ENCODE measurements at places on chromosomes 6 and 20. TPM values are rescaled to one million over a fixed set of nuclear protein-coding genes. Genes with fewer than 3 reads are reported as not detected.

KIAA1755 gene
- total RNA-seq = 0.06 TPM

SLC35F1 gene
- not detected for total RNA-seq

VSTM2L gene
- total RNA-seq = 10.7 TPM

SAPCD1 gene
- not detected for total RNA-seq

CEP57L1 gene
- total RNA-seq = 9.5 TPM

VWA7 gene
- 5.2 TPM for total RNA-seq

SMOC2 gene
- total RNA-seq = 0.49 TPM

THBD gene
- 5.3 TPM for total RNA-seq

MYO6 gene
- 17.1 TPM for total RNA-seq

PRL gene
- not detected for total RNA-seq

ZSCAN16 gene
- 1.6 TPM for total RNA-seq

MATN4 gene
- not detected for total RNA-seq

OXT gene
- 25.7 TPM for total RNA-seq

GRCh38 chr6:32862725-32863124 is 8.7 kb downstream of the PSMB9 start:
- no peak for DNase-seq

- DNase-seq = no peak
These were observed 59.6 kb downstream of the OLIG3 start for GRCh38 chr6:137434640-137435039.

- no peak for DNase-seq
These were observed 137.1 kb downstream of the PACRG start for GRCh38 chr6:162864911-162865310.

- no peak for DNase-seq
These were observed 74.1 kb downstream of the BFSP1 start for GRCh38 chr20:17457079-17457478.

DNA sequence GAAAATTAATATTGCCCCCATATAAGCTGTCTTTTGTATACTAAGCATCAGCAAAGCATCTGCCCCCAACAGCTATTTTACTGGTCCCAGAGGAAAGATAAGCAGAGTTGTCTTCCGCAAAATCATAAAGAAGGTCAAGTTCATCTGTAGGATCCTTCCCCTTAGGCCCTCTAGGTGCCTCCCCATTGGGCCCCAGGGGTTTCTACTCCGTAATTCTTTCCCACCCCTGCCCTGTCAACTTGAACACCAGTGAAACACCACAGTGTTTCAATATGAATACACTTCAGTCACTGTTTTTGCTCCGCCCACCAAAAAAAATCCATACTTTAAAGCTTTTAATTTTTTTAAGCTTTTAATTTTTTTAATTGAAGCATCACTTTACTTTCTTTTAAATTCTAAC is 159.2 kb downstream of the ATXN1 start:
- no peak for DNase-seq

GRCh38 chr6:129329678-129330077 is 380.3 kb downstream of the ARHGAP18 start:
- no peak for DNase-seq

DNA sequence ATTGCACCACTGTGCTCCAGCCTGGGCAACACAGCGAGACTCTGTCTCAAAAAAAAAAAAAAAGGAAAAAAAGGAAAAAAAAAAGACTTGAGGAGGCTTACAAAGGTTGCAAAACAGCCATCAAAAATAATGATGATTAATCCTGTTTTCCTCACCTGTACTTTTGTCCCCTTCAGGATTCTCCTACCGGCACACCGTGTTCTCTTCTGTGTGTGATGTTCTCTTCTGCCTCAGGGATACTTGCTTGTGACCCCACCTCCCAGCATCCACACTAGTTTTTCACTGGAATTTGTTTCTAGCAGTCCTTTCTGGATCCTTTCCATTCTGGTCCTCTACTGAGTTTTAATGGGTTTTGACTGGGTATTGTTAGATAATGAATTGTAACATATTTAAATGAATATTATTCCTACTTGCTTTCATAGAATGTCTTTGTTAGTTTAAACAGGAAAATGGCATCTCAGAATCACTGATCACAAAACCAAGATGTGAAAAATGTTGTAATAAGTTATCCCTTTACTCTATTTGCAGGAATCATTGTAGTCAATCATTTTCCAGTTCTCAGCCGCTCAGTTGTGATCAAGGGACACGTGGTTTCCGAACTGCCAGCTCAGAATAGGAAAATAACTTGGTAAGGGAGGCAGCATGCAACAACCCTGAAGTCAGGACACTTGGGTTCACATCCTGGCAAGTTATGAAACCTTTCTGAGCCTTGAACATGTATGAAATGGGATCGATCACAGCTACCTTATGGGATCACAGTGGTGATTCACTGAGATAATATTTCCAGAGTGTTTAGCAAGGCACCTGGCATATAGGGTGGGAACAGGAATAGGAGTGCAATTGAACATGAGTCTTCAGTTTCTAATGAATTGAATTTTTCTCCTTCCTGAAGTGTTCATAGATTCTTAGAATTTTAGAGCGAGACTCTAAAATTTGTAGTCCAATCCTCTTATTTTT is 8.5 kb downstream of the C6orf89 start:
- no peak for DNase-seq

GRCh38 chr6:28886079-28886439 is 37.7 kb downstream of the TRIM27 start:
- DNase-seq = no peak

- no peak for DNase-seq
These were observed 72.3 kb downstream of the SNX5 start for GRCh38 chr20:17896193-17896723.

- peak; percentile 35 for DNase-seq
These were observed 126.6 kb downstream of the TAF4 start for GRCh38 chr20:61938839-61939690.

DNA sequence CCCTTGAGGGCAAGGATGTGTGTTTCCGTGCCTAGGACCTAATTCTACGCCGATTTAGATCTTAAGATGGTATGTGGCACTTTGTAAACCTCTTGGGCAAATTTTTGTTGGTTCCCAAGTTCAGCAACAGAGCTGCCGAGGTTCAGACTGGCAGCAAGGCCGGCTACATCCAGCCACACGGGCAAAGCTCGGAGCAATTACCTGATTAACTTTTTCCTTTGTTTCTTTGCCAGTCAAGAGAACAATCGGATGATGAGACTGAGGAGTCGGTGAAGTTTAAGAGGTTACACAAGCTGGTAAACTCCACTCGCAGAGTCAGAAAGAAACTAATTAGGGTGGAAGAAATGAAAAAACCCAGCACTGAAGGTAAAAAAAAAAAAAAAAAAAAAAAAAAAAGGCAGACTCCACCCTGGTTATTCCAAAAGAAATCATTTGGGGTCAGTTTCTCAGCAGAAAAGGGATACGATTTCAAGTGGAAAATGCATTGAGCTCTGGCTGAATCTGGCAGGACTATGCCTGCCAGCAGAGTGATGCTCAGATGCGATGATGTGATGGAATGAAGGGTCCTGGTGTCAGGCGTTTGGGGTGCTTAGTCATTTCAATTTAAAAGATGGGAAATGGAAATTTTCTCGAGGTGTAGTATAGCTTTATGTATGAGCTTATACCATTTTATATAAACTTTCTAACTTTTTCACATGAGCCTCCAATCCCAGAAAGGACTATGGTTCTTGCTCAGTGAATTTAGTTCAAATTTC is 171.6 kb downstream of the SASH1 start:
- no peak for DNase-seq

DNA sequence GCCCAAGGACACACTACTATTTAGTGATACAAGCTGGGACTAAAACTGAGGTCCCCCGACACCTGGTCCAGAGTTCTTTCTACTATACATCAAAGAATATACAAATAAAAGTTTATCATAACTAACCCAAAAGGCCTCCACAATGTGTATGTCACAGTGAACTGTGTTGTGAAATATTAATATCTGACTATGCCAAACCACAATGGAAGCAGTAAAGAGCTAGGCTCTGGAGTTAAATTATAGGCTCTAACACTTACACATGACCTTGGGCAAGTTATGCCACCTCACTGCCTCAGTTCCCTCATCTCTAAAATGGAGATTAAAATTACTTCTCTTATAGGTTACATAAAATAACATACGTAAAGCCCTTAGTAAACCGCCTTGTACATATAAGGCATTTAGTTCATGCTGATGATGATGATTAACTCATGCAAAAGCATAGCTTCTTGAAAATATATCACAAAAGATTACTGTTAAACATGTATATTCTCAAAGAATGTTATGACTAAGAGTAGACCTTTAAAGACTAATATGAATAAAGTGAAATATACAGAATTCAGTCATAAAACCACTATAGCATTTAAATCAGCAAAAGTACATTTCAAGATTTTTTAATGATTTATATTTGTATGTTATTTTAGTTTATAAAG is 5.7 kb downstream of the SUPT3H start:
- no peak for DNase-seq

DNA sequence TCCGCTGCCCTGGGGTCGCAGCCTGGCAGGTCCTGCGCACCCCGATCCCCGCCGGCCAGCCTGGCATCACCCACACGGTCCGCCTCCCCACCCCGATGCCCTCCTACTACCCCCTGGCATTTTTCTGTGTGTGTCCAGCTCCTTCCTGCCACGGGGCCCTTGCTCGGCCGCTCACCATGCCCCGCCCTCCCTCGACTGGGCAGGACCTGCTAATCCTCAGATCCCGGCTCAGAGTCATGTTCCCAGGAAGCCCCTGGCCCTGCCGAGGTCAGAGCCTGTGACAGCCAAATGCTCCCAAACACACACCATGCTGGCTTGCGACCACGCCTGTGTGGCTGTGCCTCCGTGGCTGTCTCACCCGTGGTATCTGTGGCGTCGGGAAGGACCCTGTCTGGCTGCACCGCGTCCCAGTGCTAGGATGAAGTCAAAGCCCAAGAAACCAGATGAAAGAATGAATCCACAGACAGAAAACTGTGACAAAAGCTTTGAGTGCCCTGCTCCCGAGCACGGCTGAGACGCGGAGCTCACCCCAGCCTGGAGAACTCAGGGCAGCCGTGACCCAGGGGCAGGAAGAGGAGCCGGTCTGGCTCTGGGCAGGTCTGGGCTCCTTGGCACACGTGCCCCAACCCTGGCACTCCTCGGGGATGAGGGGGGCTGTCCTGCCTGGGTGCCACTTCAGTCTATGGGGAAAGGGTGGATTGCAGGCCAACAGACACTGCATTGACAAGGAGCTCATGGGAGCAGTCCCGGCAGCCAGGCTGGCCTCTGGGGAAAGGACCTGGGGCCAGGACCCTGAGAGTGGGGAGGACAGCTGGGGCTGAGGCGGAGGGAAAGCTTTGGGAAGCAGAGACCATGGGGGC is 20.8 kb upstream of the SLCO4A1 start:
- no peak for DNase-seq

DNA sequence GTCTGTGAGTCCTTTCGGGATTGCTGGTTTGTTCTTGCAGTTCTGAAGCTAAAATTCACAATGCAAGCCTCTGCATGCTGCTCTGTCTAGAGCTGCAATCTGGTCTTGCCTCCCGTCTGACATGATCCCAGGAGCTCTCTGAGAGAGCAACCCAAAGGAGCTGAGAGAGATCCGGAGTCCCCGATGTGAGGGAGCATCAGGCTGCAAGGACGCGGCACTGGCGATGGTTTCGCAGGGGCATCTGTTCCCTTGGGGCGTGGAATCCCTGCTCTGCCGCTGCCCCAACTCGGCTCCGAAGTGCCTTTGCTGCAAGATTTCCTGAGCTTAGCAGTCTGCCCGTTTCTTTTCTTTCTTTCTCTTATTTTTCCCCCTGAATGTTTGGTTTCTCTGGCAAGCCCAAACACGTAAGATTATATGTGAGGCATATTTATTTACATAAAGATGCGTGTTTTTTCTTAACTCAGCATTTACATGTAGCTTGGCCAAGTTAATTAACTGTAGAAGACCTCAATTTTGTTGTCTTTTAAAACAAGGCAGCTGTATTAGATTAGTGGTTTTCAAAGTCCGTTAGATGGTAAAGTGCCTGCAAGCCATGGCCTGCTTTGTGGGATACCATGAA is 873.0 kb downstream of the KIF16B start:
- no peak for DNase-seq

GRCh38 chr6:54037277-54037779 is 73.9 kb upstream of the MLIP start:
- no peak for DNase-seq

- no peak for DNase-seq
These were observed 324.7 kb downstream of the PLCB1 start for GRCh38 chr20:8456765-8457164.

- DNase-seq = no peak
These were observed 30.9 kb downstream of the TMEM200A start for GRCh38 chr6:130396722-130397121.

DNA sequence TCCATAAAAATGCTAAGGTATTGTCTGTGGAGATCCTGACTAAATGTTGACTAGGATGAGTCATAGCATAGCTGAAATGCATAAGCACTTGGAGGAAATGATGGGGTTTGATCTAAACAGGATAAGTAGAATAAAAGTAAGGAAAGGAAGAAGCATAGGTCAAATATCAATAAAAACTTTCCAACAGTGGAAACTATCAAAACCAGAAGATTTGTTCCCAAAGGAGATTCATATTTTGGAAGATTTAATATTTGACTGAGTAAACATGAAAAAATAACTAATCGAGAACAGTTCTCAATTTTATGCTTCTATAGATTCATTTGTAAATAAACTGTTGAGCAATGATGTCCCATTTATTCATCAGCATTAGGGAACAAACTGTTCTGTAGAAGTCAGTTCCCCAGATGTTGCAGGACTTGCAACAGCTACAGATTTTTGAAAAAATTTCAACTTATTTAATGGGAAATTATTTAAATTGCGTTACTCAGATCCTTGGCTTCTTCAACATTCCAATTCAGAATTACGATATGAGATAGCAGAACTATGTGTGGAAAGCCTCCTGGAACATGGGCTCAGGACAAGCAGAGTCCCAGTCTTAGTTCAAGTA is 133.7 kb upstream of the TBX18 start:
- DNase-seq = no peak

- DNase-seq = no peak
These were observed 154.0 kb downstream of the MBOAT1 start for GRCh38 chr6:20058121-20058905.

DNA sequence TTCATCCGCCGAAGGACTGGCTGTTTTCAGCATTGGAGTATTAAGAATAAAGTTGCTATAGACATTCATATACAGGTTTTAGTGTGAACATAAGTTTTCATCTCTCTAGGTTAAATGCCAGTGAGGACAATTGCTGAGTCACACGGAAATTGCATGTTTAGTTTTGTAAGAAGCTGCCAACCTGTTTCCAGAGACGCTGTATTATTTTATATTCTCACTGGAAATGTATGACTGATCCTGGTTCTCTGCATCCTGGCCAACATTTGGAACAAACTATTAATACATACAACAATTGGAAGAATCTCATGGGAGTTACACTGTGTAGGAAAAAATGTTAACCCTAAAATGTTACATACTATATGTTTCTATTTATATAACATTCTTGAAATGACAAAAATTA is 16.7 kb upstream of the TGM6 start:
- no peak for DNase-seq

DNA sequence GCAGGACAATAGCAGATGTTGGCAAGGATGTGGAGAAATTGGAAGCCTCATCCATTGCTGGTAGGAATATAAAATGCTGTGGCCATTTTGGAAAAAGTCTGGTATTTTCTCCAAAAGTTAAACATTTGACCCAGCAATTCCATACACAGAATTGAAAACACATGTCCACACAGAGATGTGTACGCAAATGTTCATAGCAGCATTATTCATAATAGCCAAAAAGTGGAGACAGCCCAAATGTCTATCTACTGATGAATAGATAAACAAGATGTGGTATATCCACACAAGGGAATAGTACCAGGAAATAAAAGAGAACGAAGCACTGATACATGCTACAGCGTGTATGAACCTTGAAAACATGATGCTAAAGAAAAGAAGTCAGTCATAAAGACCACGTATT is 40.5 kb downstream of the CFAP61 start:
- DNase-seq = no peak

Data from right lobe of liver (tissue), 6 donors.